Fibroblast of skin of right quadriceps (primary cell): ENCODE measurements at places on chromosomes 7 and 10.

DNA sequence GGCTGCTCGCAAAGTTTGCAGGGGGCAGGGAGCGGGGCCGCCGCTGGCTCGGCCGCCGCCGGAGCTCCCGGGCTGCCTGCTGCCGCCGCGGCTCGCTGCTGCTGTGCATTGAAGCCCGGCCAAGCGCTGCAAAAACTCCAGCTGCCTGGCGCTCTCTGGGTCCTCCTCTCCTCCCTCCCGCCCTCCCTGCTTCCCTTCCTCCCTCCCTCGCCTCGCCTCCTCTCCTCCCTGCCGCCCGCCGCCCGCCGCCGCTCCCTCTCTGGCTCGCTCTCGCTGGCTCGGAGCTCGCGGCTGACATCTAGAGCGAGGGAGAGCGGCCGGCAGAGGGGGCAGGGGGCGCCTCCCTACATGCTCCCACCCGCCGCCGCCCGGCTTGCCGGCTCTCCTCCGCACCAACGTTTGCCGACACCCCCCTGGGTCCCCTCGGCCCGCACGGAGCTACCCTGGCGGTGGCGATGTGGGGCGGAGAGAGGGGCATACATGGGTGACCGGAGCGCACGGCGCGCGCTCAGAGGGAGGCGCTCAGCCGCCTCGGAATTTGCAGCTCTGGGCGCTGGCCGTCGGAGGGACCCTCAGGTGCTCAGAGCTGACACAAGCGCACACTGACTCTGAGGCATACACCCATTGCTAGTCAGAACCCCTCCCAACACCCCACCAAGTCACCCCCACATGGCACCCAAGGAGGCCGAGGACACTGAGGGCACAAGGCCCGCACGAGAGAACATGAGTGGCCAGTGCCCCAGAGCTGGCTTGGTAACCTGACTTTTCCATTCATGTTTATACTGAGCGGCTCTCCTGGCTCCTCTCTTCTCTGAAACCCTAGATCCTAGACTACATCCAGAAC, 1.2 kb upstream of the PLXNA4 start:
- peak; percentile 78 for DNase-seq

GRCh38 chr10:74521526-74521925, 304.9 kb upstream of the KAT6B start:
- no peak for DNase-seq

GRCh38 chr10:71581376-71581775, 138.2 kb downstream of the C10orf105 start:
- no peak for DNase-seq

GRCh38 chr7:135510592-135511183, 786 bp upstream of the CNOT4 start:
- peak; percentile 22 for DNase-seq

DNA sequence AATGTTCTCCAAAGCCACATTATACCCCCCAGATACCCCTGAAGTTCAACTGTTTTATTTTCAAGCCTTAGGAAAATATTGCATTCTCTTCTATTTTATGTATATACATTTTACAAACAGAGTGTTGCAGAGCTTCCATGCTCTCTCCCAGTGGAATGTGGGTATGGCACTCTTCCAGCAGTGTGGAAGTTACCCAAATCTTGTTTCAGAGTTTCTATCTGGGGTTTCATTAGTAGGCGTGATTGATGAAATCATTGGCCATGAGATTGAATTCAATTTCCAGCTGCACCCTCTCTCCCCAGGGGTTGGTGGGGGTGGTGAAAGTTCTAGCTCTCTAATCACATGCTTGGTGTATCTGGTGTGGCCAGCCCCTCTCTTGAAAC, 350.4 kb downstream of the RPS24 start:
- DNase-seq = peak; percentile 53

DNA sequence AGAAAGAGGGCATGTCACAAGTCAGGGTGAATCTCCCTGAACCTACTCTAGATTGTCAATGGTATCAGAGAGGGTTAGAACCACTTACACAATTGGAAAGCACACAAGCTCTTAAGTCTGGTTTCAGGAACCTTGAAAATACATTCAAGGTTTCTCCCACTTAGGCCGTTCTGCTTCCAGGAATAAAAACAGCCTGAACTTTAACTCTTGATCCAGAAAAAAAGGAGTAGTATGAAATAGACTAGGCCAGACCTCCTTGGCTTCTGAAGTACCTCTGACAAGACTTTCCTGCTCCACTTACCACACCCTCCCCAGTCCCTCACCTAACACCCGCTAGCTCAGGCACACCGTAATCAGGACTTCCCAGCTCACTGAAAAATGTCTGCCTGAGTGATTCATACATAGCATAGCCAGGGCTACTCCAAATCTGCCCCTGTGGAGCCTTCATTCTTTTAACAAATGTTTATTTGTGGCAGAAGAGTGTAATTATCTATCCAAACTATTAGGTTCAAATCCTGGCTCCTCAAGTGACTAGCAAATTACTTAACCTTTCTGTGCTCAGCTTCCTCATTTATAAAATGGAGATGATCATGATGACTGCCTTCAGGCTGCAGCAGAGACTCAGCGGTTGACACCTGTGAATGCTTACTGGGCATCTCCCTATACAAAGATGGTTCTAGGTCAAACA, 30.3 kb upstream of the IL6 start:
- peak; percentile 9 for DNase-seq

GRCh38 chr10:68202960-68203353, 29.0 kb downstream of the ATOH7 start:
- peak; percentile 58 for DNase-seq

- peak; percentile 34 for DNase-seq
These were observed 98.4 kb downstream of the PIP4K2A start for GRCh38 chr10:22615819-22616499.

DNA sequence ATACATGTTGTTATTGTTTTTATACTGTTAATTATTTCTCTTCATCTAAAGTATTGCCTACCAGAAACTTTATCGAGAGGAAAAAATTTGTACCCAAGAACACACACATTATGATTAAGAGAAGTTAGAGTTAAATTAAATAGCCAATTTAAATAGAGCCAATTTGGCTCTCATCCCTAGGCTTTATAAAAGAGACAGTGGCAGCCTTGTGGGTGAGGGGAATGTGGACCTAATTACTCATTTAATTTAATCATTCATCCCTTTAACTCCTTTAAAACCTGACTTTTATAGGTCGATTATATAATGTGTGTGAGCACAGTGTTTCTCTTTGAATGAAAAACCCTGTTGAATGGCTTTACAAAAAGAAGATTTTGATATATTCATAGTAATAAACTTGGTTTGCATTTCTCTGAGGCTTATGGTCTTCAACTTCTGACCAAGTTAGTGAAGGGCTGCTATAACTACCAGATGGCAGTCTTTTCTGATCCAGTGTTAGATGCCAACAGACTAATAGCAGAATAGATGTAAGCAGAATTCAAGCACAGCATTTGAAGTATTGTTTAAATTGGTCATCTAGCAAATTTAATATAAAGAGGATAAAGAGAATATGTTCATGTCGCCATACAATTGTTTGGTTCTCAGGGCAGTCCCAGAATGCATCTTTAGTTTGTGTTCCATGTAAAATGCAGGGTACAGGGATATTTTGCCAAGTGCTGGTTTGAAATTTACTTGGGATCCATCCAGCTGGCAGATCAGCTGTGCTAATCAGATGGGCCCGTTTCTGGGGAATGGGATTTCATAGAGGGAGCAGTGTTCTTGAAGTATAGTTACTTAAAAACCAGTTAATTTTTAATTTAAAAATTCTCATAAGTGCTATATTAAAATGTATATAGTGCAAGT, 25.3 kb downstream of the ADD3 start:
- no peak for DNase-seq

- peak; percentile 28 for DNase-seq
These were observed 2.7 kb downstream of the STK17A start for GRCh38 chr7:43585562-43585961.

DNA sequence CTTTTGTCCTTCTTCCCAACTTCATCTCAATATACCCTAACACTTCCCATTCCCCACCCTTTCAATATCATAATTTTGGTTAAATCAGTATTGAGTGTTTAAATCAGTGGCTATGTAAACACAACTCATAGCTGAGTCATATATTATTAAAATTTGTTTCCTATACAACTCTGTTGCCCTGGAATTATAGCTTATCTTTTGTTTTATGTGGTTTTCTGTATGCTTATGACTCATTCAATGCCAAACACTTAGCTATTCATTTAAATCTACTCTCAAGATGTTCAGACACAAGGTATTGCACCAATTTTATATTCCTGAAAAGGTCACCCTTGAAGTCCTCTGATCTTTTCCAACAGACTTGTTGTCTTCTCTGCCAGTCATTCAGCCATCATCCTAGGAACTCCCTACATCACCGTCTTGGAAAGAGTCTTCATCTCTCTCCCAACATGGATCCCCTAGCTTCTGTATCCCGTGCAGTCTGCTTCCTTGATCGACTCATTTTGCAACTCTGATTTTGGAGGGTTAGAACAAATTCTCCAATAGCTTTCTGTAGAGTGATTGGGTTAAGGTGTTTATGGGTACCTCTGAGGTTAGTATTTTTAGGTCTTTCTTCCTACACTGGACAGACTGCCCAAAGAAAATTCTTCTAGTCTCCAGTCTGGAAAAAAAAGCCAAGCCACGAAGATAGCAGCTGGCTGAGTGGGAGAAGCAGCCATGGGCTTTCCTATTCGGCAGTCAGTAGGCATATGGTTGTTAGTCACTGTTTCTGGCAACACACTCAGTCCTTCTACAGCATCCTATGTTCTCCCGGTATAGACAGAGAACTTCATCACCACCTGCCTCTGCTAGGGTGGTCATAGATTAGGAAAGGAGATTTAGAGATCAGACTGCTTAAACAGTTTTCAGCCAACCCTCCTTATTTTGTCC, 102.1 kb downstream of the CRPPA start:
- DNase-seq = peak; percentile 17

DNA sequence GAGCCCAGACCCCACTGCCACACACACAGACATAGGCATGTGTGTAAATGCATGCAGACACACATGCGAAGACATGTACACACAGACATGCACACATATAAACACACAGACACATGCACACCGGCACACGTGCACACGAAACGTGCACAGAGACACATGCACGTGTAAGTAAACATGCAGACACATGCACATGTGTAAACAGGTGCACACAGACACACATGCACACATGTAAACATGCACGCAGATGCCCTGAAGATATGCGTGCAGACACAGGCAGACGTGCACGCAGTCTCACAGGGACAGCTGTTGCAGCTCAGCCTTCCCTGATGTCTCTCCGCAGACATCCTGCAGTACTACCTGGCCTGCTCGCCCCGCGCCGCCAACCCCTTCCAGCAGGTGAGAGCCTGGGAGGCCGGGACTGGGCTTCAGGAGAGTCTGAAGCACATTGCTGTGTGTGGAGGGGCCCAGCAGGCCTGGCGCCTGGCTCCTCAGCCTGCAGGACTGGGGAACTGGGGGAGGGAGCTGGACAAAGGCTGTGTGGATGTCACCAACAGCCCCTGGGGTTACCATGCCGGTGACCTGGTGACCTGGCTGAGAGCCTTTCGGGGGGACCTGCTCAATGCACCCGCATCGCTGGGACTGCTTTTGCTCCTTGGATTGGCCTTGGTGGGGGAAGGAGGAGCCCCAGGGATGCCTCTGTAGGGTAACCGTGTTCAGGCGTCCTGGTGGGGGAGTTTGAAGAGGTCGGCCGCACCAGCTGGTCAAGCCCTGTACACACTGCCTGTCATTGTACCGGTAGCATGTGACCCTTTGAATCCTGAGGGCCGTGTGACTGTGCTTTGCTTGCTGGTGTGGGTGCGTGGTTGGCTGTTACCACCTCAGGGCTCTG, 20.3 kb downstream of the TTYH3 start:
- no peak for DNase-seq

DNA sequence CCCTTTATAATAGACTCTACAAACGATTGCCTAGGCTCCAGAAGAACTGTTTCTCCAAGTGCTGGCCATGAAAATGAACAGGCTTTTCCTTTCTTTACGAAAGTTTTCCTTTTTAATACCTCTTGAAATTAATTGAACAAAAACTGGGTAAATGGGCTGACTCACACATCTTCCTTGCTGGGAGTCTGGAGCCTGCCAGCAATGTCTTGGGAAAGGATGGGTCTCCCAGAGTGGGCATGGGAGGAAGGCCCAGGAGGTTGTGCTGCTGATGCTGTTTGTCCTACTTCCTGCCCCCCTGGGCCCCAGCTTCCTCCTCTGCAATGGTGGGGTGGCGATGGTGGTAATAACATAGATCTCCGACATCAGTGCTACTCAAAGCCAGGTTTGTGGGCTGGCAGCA, 174.1 kb downstream of the RPS24 start:
- DNase-seq = no peak

DNA sequence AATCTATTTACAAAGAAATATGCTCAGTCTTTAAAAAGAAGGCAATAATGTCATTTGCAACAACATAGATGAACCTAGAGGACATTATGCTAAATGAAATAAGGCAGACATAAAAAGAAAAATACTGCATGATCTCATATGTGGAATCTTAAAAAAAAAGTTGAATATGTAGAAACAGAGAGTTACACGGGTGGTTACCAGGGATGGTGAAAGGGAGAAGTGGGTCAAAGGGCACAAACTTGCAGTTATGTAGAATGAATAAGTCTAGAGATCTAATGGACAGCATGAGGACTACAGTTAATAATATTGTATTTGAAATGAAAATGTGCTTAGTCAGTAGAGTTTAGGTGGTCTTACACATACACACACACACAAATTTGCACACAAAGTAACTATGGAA, 88.2 kb upstream of the CCDC71L start:
- no peak for DNase-seq

DNA sequence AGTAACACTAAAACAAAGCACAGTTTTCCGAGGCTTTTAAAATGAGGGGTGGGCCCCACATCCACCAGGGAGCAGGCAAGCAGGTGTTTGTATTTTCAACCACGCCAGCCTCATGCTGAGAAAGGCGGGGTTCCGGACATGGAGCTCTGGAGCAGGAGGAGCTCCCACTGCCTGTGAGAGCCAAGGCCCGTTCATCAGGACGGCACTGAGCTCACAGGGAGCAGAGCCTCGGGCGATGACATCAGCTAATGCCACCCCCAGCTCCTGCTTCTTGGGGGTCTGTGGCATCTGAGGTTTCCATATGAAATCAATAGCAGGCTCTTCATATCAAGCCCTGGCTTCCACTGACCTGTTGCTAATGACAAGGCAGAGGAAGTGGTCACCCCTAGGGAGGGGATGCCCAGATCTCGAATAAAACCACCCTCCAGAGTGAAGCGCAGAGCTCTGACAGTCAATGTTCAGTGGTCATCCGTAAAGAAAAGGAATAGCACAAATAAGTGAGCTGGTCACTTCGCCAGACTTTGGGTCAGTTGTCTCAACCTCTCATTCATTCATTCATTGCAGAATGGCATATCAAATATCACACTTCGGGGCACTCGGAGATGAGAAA, 89.1 kb downstream of the TNS3 start:
- DNase-seq = no peak

DNA sequence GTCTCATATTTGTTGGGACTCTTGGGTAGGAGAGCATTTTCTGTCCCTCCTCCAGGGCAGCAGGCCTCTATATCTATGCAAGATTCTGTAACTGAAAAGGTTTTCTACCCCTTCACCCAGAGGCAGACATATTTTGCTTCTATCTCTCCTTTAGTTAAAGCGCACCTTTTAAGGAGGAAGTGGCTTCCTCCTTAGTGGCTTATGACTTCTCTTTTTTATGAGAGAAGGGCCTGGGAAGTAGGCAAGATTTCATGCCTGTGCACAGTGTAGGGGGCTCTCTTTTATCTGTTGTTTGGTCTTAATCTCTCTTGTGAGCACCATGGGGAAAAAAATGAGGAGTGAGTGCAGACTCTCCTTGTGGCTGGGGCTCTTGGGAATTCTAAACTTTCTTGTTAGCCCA, 122.1 kb downstream of the LRMDA start:
- DNase-seq = no peak
